ENCODE measurements at places on chromosomes 3 and 15.

DNA sequence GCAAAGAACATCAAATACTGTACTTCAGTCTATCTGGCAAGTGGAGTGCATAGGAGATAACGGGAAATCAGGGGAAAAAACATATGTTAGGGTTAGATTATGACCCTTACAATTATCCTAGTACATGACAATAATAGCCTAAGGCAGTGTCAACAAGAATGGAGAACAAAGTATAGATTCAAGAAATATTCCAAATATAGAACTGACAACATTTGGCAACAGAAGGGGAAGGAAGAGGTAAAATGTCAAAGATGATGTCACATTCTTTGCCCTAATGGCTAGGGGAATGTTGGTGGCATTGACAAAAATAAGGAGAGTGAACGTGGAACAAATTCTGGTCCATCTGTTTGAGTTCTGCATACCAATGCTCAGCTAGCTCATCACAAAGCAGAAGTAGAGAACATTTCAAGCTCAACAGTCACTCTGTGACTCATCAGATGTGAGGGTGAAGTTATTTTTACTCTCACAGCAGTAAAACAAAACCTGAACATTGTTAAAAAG, 15.5 kb upstream of the ATP8B4 start:
- peak; percentile 20 for DNase-seq

DNA sequence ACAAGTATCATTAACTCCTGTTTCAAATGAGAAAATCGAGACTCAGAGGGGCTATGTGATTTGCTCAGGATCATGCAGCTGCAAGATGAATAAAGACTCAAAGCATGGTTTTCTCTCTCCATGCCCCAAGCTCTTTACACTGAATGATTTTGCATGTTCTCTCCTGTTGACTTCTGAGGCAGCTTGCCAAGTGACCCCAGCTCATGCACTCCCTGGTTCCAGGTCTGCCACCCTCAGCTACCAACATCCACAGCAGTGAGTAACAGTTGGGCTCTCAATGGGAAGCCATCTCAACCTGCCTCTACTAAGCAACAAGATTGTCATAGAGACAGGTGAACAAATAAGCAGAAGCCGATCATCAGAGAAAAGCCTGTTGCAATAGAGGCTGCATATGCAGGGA, 116.9 kb upstream of the GADL1 start:
- DNase-seq = no peak

DNA sequence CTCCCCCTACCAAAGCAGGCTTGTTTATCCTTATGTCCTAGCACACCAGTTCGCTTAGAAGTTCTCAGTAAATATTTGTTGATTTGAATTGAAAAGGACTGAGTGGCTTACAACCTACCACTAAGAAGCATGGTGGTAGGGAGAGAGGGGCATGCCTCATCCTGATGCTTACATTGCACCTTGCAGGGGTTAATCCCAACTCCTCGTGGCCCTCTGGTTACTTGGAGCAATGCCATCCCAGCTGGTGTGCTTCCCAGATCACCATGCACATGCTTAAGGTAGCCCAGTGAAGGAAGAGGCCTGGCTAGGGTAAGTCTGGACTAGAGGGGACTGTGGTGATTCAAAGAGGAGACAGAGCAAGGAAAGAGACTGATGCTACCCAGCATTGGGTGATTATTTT, 253.3 kb downstream of the CLSTN2 start:
- no peak for DNase-seq

GRCh38 chr15:77852241-77853007, 219.7 kb upstream of the LINGO1 start:
- no peak for DNase-seq

DNA sequence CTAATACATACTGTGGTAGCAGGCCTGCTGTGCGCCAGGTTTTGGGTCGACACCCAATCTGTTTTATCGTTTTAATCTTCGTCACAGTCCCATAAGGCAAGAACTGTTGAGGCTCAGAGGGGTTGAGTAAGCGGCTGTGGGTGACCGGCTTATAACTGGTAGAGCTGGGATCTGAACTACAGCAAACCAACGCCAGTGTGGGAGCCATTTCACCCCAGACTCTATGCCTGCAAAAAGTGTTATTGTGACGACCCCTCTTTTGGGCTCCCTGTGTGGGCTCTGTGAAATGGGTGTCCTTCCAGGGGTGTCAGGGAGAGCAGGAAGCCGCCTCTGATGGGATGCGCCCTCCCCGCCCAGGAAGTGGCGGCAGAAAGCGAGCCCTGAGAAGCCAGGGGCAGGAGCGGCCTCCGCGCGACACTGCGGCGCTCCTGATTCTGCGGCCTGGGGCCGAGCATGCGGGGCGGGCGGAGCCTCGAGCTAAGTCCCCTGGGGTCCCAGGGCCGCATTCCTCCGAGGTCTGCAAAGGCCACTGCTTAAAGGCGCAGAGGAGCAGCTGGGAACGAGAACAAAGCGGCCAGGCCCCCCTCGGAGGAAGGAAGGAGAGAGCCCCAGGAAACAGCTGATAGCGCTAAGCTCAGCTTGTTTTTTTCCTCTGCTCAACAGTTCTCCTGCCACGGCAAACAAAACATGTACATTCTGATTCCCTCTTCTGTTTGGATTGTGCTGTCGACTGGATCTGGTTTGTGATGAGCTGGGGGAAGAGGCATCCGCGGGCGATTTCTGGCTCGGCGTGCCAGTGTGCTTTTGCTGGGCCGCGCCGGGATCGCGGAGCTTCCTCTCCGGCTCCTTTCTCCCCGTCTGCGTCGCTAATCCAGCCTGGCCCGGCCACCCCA, 33.9 kb downstream of the GRK7 start:
- DNase-seq = peak; percentile 40

DNA sequence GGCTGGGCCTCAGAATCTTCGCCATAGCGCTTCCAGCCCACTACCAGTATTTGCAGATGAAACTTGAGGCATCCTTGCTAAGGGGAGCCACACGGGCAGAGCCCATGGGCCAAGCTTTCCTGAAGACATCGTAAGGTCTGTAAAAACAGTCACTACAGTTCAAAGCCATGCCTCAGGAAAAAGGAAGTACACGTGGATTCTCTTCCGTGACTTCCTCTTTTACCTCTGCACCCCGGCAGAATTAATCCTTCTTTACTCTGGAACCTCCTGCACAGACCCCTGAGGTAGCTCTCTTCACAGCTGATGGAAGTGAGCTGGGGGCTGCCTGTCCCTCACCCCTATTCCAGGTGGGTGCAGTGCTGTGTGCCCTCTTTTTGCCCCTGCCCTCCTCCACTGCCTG, 129.2 kb downstream of the CHDH start:
- no peak for DNase-seq

DNA sequence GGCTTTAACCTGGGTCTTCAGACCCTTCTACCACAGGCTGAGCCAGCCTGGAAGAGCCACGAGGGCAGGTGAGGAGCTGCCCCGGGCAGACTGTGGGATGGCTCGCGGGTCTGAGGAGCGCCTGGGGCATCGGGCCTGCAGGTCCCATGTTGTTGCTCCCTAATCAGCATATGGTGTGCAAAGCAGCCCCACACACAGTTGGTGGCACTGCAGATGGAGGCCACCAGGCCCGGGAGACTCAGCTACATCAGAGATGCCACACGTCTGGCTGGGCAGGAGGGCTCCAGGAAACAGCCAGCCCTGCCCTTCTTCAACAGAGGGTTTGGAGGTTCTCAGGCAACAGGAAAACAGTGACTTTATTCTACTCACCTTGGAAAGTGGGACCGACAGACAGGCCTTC, 63.9 kb downstream of the XXYLT1 start:
- no peak for DNase-seq

DNA sequence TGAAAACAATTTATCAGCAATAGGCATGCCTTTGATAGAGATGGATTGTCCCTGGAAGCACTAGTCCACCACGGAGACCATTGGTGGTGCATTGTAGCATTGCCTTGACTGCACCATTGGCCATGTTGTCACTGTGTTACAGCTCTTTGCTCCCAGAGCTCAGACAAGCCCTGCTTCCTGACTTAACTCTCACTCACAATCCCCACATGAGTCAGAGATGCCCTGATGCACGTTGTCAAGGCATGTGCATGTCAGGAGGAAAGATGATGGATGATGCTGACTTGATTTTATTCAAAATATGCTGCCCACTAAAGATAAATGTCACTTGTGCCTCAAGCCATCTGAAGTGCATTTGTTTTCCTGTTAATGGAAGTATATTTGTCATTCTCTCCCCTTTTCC, 266.1 kb downstream of the ARRDC4 start:
- no peak for DNase-seq

- no peak for DNase-seq
Measured at GRCh38 chr15:59764775-59765174, 75.7 kb upstream of the BNIP2 start.

DNA sequence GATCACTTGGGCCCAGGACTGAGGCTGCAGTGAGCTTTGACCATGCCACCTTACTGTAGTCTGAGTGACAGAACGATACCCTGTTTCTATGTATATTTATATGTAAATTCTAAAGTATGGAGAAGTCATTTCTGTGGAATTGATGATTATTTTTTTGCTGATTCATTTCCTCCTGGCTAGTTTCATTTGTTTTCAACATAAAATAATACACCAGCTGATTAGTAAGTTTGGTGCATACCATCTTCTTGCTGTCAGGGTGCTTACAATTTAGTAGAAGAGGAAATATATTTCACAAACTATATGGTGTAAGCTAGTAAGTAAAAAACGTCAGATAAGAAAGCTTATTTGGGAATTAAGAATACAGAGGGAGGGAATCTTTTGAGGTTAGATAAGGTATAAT, 36.0 kb downstream of the SLC25A26 start:
- DNase-seq = no peak

DNA sequence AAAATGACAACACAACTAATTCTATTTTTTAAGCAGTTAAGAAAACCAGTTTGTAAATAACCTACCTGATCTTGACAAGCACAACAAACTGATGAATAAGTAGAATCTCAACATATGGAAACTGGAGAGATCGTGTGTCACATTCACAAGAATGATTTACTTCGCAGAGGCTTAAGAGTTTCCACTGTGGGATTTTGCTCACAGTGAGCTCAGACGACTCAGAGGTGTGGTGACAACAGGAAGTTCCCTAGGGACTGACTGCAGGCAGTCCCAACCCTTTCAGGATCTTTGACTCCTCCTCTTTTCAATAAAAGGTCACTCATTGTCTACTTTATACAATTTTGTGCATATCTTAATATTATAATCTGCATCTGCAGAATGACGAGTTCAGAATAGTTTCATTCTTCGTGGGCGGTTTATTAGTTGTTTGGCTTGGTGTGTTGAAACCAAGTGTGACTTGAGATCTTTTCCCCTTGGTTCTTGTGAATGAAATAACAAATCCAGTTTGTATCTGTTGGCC, at the start of gene LIPH:
LIPH (minus strand) TSS at position 231 of the 520 bp plus-strand sequence; CDS start at position 114, 117 bp downstream.
- DNase-seq = no peak

DNA sequence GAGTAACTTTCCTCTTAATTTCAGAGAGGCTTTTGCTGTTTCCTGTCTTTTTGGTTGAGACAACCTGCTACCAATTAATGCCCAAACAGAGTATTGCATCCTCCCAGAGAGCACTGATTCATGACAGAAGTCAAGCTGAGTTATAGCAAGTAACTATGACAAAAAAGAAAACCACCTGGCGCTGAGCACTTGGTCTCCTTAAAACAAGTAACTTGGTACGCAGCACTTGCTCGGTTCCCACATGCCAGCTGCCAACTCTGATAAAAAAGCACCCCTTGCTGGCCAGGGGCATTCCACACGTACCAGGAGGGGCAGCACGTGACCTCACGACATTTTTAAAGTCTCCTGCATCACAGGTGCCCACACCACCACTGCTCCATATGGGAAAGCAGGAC, 13.5 kb upstream of the MYO5C start:
- DNase-seq = no peak

DNA sequence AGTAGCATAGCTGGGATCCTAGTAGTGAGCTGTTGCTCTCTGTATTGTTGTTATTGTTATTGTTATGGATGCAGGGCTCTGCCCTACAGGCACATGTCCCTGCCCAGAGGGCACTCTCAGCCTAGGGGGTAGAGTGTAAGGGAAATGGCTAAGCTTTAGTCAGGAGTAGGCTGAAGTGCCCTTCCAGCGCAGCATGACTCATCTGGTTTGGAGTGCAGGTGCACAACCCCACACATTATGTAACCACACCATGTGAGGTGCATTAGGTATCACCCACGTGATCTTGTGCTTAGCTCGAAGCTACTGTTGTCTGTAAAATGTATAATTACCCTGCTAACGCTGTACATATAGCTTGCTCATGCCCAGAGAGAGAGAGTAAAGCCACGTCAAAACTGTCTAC, 48.3 kb upstream of the TIPARP start:
- DNase-seq = no peak

DNA sequence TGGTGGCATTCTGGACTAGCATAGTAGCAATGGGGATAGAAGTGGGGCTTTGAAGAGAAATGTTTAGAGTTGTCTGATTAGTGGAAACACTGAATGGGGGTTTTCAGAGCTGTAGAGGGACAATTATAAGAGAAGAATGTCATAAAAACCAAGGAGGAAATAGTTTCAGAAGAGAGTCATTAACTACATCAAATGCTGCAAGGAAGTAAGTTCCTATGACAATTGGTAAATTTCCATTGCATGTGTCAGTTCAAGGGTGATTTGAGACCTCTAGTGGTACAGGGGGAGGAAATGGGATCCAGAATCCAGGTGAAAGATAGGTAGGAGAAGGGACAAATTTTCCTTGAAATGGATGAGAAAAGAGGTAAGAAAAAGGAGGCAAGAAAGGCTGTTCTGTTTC, 68.3 kb upstream of the TBC1D5 start:
- no peak for DNase-seq

DNA sequence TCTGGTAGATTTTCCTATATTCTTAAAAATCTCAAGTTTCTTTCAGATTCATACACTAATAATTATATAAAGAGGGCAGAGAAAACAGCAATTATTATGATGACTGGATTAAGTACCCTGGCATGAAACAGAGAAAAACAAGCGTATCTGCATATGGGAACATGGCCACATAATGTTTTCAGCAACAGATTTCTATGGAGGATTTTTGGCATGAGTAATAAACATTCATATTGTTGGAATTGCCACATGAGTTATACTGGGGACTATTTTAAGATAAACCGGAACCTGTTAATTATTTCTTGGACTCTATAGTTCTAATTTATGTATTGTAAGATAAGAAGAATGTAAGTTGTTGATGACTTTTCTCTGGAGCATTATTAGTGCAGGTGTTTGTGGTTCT, 112.7 kb downstream of the OXSM start:
- no peak for DNase-seq

DNA sequence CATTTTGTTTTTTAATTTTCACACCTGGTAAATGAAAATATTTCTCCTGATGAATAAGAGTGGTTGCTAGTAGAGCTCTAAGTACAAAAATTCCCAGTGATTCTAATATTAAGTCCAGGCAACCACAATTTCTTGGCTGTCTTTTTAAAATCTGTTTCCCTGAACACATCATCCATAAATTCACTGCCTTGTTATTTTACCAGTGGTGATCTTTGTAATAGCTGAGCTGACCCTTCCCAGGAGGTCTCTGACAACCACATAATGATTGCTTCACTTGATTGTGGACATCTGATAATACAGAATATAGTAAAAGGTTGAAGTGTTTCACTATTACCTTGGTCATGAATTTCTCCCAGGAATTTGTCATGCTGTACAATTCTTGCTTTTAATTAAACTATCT, 13.9 kb upstream of the TOP2B start:
- DNase-seq = no peak

GRCh38 chr15:75346796-75347221, at the start of gene NEIL1:
TSS of gene NEIL1 (plus strand) at chr15:75347039. CDS start at chr15:75348906, 1,867 bp downstream.
- DNase-seq = no peak
